Activated naive CD8-positive, alpha-beta T cell treated with anti-CD3 and anti-CD28 coated beads, Interleukin-2, amount 10 ng/mL, durations not matched to agents 7 days and 5 days (primary cell): ENCODE measurements at places on chromosomes 7 and 10. TPM values are rescaled to one million over a fixed set of nuclear protein-coding genes. Genes with fewer than 3 reads are reported as not detected.

Gene DENND2A
- total RNA-seq, result not detected

Gene EN2
- not detected for total RNA-seq

Gene ADAMTS14
- not detected for total RNA-seq

Gene FGL2
- total RNA-seq, result 10.7 TPM

Gene PLA2G12B
- not detected for total RNA-seq

Gene MYL10
- not detected for total RNA-seq

DNA sequence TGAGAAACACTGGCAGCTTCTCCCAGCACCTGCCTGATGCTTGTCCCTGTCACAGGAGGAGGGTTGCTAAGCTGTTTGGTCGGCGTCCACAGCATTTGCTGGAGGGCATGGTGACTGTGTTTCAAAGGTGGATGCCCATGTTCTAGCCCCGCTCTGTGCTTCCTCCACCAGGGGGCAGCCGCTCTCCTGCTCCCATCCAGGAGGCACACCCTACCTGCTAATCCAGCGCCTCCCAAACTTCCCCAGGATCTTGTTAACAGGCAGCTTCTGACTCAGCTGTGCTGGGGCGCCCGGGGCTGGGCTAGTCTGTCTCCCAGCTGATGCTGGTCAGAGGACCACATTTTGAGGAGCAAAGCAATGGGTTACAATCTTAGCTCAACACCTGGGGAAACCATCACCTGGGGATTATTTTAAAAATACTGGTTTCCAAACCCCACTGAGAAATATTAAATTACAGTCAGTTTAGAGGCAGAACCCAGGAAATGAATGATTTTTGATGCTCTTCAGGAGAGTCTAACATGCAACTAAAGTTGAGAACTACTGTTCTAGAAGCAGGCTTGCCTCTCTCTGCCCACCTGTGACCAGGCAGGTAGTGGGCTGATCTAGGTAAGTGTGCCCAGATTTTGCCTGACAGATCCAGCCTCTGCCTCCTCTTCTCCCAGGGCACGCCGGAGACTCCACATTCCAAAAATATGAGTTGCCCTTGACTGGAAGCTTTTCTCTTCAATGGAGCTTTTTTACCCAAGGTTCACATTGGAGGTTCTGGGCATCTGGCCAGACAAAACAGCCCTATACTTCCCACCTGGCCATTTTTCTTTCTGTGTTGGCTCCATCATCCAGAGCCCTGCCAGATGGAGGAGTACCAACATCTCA is 92.7 kb upstream of the GPR26 start:
- peak; percentile 52 for DNase-seq
- no peak overlapping the region for H3K27ac ChIP-seq
- no peaks in the 10 kb centered on the region for H3K4me1 ChIP-seq
- peaks cover 10% of the 10 kb centered on the region for H3K27me3 ChIP-seq

GRCh38 chr7:25521236-25521635 is 292.9 kb upstream of the NPVF start:
- peaks cover 8% of the 10 kb centered on the region for H3K27me3 ChIP-seq
- no peak overlapping the region for H3K4me3 ChIP-seq
- no peak overlapping the region for H3K27ac ChIP-seq
- H3K4me1 ChIP-seq, result peaks cover 24% of the 10 kb centered on the region

DNA sequence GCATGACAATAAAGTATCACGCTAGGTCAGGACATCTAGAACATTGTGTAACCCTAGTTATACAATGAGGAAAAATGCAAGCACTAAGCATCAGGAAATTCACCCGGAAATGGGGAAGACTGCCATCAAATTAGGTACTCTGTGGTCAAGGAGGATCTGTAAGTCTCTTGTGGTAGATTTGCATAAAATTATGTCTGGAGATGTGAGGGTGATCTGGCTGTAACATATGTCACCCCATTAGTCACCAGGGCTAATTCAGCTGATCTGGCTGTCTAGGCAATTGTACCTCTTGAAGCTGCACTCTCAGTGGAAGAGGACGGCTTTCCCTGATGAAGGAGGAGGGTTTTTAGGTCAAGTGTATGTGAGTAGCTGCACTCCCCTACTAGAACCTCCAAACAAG is 14.8 kb downstream of the AKR1D1 start:
- no peaks in the 10 kb centered on the region for H3K4me1 ChIP-seq
- H3K27ac ChIP-seq, result no peak overlapping the region
- no peaks in the 10 kb centered on the region for H3K36me3 ChIP-seq
- no peak for DNase-seq

DNA sequence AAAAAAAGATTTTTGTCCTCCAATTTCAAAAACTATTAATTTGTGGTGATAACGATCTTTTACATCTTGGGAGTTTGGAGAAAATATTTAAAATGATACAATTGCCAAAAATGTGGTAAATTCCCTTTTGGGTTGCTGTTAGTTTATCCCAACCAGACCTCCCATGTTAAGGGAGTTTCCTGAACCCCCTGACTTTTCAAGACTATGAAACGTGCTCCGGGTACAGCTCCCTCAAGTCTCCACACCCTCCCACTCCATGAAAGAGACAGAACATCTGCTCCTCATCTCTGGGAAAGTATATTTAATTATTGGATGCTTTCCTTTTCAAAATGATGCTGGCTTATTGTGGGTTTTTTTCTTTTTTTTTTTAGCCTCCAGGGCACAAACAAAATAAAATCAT is 534.6 kb upstream of the NRP1 start:
- no peaks in the 10 kb centered on the region for H3K4me1 ChIP-seq
- H3K27me3 ChIP-seq, result peaks cover 5% of the 10 kb centered on the region
- no peak overlapping the region for H3K27ac ChIP-seq
- no peak overlapping the region for H3K4me3 ChIP-seq
- H3K36me3 ChIP-seq, result no peaks in the 10 kb centered on the region

DNA sequence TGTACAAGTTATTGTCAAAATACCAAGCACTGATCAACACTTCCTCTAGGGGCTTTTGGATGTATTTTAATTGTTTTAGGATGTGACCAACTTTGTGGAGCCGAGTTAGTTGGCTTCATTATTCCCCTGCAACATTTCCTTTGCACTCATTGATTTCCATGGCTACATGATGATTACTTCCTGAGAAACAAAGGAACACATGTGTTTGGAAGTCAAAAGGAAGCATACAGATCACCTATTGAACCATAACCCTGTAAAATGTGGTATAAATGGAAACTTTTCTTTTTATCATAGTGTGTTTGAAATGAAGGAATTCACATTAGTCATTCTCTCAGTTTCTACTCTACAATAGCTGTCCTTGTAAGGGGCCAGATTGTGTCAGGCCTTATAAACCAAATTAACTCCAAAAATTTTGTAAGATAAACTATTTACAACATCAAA is 32.2 kb upstream of the EXOC6 start:
- H3K4me1 ChIP-seq, result no peaks in the 10 kb centered on the region
- no peaks in the 10 kb centered on the region for H3K36me3 ChIP-seq
- H3K4me3 ChIP-seq, result no peak overlapping the region
- no peak for DNase-seq
- H3K27ac ChIP-seq, result no peak overlapping the region

- H3K36me3 ChIP-seq, result peaks cover 14% of the 10 kb centered on the region
- H3K27me3 ChIP-seq, result peaks cover 5% of the 10 kb centered on the region
- H3K27ac ChIP-seq, result no peak overlapping the region
- H3K4me1 ChIP-seq, result peaks cover 33% of the 10 kb centered on the region
- no peak overlapping the region for H3K4me3 ChIP-seq
Observed at GRCh38 chr10:8361510-8361844, 307.0 kb downstream of the GATA3 start.

DNA sequence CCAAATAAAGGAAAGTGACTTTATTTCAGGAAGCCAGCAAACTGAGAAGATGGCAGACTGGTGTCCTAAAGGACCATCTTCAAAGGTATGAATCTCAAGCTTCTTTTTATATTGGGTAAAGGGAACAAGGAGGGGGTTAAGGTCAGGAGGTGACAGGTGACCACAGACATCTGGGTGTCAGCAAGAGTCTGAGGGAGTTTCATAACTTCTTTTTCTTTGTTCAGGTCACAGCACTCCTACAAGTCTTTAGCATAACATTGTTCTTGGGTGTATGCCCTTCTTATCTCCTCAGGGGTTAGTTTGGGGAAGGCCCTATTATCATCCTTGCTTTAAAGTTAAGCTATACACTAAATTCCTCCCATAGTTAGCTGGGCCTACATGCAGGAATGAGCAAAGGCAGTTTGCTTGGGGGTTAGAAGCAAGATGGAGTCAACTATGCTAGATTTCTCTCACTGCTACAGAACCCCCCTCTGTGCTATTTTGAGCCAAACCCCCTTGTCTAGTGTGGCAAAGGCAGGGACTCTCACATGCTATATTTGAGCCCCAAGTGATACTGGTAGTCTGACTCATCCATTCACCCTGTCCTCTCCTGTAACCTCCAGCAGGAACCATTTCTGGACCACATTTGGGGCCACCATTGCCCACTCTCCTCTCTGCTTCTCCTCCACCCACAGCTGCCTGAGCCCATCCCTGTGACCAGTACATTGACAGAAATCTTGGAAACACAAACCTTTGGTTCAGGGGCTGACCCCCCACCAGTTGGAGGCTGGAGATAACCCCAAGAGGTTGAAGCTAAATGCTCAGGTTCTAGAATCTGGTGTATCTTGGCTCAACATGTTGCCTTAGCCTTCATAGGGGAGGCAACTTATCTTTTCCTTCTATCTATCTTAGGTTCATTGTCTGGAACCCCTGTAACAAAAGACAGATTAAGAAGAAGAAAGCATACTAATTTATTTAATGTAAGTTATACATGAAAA is 55.5 kb upstream of the LRGUK start:
- no peak overlapping the region for H3K4me3 ChIP-seq
- no peaks in the 10 kb centered on the region for H3K27me3 ChIP-seq
- no peak for DNase-seq
- H3K36me3 ChIP-seq, result peaks cover 7% of the 10 kb centered on the region
- no peak overlapping the region for H3K27ac ChIP-seq
- no peaks in the 10 kb centered on the region for H3K4me1 ChIP-seq

- no peaks in the 10 kb centered on the region for H3K4me1 ChIP-seq
- no peaks in the 10 kb centered on the region for H3K36me3 ChIP-seq
- no peak for DNase-seq
- H3K27me3 ChIP-seq, result no peaks in the 10 kb centered on the region
- H3K27ac ChIP-seq, result no peak overlapping the region
Observed at GRCh38 chr7:90669492-90669891, 73.4 kb downstream of the CDK14 start.
